Posterior cingulate gyrus (tissue), 11 donors: ENCODE measurements at places on chromosomes 2 and 18.

- DNase-seq, result no peak
Observed at GRCh38 chr2:45441571-45441970, 169.5 kb downstream of the SRBD1 start.

GRCh38 chr2:37330681-37331080, 6.0 kb upstream of the PRKD3 start:
- DNase-seq, result no peak

GRCh38 chr2:82780050-82780449, 1679.0 kb downstream of the SUCLG1 start:
- DNase-seq, result no peak

- no peak for DNase-seq
Observed at GRCh38 chr2:100423631-100424030, 6.2 kb upstream of the CHST10 start.

DNA sequence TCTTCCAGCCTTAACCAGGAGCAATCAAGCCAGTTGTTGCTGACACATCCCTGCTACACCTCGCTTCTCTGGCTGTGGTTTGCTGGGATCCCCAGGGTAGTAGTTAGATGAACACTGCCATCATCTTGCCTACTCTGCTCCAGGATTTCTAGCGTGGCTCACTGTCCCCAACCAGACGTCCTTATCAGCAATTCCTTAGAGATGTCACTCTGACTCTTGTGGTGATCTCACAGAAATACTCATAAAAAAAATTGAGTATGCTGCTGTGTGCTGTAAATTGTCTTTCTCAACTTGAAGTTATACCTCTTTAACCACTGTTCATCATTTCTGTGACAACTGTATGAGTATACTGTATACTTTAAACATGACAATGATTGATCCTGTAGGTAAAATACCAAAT, 63.2 kb downstream of the PLCL1 start:
- DNase-seq, result no peak

GRCh38 chr2:14536976-14537375, 95.5 kb upstream of the LRATD1 start:
- no peak for DNase-seq

DNA sequence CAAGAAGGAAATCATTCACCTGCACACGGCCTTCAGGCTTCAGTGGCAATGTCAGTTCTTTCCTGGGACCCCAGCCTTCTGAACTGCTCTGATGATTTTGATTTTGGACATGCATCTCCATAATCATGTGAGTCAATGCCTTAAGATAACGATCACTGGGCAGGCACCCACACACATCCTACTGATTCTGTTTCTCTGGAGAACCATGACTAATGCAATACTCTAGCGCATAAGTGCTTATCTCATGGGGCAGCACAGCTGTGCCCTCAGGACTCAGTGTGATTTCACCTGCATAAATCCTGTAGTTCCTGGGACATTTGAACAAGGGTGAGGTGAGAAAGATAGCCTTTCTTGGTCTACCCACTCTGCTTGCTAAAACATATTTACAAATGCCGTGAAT, 144.6 kb downstream of the AKAIN1 start:
- no peak for DNase-seq

- no peak for DNase-seq
Observed at GRCh38 chr2:218465987-218466633, 47.2 kb downstream of the VIL1 start.

DNA sequence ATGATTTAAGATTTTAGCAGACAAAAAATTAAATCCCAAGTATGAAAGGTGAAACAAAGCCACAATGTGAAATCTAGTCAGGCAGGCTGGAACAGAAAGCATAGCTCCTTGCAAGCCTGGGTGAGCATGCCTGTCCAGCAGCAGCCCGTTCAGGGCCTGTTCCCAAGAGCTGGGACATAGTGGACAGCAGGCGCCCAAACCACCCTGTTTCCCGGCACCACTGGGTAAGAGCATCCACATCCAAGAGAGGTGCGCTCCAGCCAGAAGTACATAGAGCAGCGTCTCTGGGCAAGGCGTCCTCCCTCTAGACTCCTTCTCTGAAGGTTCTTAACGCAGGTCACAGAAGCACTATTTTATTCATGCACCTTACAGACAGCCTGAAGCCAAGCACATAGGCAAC, 80.8 kb downstream of the DNER start:
- peak; percentile 82 for DNase-seq

DNA sequence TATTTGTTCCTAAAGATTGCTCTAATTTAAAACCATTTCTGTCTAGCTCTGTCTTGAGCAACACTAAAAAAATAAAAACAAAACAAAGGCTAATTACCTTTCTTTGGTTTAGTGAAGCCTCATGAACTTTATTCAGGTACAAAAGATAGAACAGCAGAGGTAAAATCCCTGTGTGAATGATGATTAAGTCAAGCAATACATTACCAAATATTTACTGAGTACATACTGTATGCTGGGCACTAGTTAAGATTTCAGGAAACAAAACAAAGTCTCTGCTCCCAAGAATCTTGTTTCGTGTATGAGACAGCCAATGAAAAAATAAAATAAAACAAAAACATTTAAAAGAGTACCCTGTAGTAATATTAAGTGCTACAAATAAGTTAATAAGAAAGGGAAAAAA, 257.5 kb downstream of the RND3 start:
- DNase-seq, result no peak

DNA sequence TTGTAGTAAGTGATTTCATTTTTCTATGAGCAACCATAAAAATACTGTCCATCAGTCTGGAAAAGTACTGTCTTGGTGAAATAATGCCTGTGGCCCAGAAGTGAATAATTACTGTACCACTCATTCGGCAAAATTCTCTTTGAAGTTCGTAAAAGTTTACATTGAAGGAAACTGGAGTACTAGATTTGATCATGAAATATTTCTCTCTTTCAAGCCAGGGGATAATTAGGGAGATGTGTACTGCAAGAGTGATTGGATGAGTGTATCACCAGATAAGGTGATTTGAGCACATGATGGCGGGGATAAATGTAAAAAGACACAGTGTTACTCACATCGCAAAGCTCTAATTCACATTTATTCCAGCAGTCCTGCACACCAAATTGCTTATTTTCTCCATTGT, 883.2 kb upstream of the PIK3C3 start:
- no peak for DNase-seq

GRCh38 chr2:241794250-241794823, 14.7 kb upstream of the NEU4 start:
- no peak for DNase-seq

- peak; percentile 86 for DNase-seq
Observed at GRCh38 chr18:62324917-62325805, at the start of gene TNFRSF11A. TNFRSF11A (plus strand) TSS chr18:62325310; CDS start chr18:62325353, 43 bp downstream.

DNA sequence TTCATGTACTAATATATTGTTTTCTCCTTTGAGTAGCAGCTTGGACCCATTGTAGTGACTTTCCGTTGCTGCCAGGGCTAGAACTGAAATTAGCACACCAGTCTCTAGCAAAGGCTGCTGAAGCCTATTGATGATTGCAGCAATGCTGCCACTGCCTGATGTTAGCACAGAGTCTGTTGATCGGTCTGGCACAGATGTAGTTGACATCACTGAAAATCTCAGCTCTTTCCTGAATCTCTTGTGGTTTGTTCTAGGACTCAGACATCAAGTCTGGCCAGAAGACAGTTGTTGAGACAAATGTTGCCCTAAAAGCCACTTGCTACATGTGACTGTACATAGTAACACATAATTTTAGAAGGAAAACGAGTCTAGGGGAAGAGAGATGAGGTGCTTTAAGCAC, 47.2 kb downstream of the VAPA start:
- DNase-seq, result no peak

- DNase-seq, result no peak
Observed at GRCh38 chr2:227377467-227378351, 1.4 kb downstream of the TM4SF20 start.

GRCh38 chr2:212078103-212078502, 460.5 kb downstream of the ERBB4 start:
- no peak for DNase-seq

GRCh38 chr2:109348190-109348589, 219.2 kb downstream of the SH3RF3 start:
- DNase-seq, result no peak

- DNase-seq, result no peak
Observed at GRCh38 chr2:188324067-188324466, 32.4 kb downstream of the GULP1 start.

DNA sequence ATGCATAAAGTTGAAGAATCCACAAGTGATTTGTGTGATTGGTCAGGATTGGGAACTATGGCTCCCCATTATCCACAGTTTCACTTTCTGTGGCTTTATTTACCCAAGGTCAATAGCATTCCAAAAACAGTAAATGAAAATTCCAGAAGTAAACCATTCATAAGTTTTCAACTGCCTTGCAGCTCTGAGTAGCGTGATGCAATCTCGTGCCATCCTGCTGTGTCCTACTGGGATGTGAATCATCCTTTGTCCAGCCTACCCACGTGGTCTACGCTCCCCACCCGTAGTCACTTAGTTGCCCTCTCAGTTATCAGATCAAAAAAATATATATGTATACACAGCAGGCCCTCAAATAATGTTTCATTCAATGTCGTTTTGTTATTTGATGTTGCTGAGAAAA, 89.0 kb upstream of the DLGAP1 start:
- no peak for DNase-seq

DNA sequence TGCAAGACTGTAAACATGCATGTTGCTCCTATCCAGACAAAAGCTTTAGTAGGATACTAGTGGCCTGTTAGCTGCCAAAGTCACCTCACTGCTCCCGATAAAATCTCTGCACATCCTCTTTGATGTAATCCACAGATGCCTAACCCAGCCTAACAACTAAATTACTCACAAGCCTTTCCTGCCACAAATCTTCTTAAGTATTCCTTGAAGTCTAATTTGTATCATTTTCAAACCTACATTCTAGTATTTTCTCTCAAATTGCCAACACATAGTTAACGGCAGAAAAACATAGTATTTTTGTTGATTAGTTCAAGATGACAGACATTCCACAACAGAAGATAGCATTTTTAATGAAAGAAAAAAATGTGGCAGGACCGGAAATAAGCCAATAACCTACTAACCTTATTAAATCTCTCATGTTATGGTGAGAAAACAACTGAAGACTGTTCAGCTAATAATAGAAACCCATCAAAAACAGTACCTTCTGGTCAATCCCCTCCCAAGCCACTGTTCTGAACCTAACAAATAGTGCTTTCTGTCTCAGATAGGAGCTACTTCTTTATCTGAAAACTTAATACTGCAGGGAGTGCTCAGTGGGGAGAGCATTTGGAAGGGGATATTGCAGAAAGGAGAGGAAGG, at the start of gene MPP4:
MPP4 (minus strand) TSS at position 57 of the 639 bp plus-strand sequence. CDS start 4,690 bp downstream, outside the sequence.
- no peak for DNase-seq

- no peak for DNase-seq
Observed at GRCh38 chr2:230176996-230177395, 42.8 kb downstream of the SP110 start.

GRCh38 chr18:77042583-77042982, 90.0 kb downstream of the MBP start:
- peak; percentile 88 for DNase-seq

- no peak for DNase-seq
Observed at GRCh38 chr2:54446625-54447024, 9.5 kb upstream of the SPTBN1 start.

- no peak for DNase-seq
Observed at GRCh38 chr2:66571918-66572317, 137.0 kb downstream of the MEIS1 start.

- peak; percentile 81 for DNase-seq
Observed at GRCh38 chr2:48946449-48947048, 191.0 kb upstream of the LHCGR start.

- peak; percentile 80 for DNase-seq
Observed at GRCh38 chr18:12658426-12659138, 675 bp upstream of the SPIRE1 start.

DNA sequence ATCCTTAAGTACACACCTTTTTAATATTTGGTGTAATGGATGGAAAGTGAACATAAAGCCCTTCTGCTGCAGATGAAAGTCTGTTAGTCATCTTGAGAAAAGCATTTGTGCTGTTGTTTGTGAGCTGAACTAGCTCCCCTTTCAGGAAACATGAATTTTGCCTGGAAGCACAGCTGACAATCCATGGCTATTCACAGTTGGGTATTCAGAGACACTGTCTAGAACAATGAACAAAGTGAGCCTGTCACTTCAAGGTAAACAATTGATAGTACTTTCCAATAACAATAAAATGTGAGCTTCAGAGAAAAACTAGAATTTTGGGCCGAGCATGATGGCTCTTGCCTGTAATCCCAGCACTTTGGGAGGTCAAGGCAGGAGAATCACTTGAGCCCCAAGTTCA, 6.8 kb upstream of the EFHD1 start:
- DNase-seq, result no peak

DNA sequence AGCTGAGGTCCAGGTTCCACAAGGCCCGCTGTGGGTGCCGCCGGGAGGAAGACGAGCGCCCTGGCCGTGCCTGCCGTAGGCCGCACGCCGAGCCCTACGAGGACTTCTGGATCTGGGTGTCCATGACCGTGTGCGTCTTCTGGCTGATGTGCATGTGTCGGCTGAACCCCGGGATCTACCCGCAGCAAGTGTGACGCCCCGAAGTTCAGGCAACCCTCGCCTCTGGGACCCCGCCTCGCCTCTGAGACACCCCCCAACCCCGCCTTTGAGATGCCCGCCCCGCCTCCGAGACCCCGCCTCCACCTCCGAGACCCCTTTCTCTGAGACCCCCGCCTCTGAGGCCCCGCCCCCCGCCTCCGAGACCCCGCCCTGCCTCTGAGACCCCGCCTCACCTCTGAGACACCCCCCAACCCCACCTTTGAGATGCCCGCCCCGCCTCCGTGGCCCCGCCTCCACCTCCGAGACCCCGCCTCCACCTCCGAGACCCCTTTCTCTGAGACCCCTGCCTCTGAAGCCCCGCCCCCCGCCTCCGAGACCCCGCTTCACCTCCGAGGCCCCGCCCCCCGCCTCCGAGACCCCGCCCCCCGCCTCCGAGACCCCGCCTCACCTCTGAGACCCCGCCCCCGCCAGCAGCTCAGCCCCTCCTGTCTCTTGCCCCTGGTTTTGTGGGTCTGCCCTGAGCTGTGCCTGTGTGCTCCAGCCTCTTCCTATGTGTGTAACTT, 3.7 kb downstream of the RTP5 start:
- DNase-seq, result no peak
